ENCODE measurements at places on chromosomes 2 and 18.

- DNase-seq = no peak
Observed at GRCh38 chr2:214628091-214628490, 181.4 kb downstream of the BARD1 start.

DNA sequence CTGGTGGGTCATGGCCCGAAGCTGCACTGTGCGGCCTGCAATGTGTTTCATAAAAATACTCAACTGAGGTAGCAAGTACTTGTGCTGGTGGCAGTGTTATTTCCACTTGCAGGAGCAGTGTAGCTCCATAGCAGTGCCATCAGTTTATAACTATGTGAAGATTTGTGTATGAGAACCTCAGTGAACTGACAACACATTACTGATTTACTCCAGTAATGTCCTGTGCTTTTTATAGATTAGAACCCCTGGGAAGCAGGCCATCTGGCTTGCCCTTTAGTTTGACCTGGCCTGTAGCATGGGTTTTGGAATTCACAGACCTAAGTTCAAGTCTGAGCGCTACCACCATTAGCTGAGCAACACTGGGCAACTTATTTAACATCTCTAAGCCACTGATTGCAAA lies 99.7 kb upstream of the AQP4 start:
- no peak for DNase-seq

- no peak for DNase-seq
Observed at GRCh38 chr2:190838492-190838910, 42.1 kb upstream of the GLS start.

GRCh38 chr18:57915248-57915647 lies 112.1 kb upstream of the ATP8B1 start:
- DNase-seq = no peak

DNA sequence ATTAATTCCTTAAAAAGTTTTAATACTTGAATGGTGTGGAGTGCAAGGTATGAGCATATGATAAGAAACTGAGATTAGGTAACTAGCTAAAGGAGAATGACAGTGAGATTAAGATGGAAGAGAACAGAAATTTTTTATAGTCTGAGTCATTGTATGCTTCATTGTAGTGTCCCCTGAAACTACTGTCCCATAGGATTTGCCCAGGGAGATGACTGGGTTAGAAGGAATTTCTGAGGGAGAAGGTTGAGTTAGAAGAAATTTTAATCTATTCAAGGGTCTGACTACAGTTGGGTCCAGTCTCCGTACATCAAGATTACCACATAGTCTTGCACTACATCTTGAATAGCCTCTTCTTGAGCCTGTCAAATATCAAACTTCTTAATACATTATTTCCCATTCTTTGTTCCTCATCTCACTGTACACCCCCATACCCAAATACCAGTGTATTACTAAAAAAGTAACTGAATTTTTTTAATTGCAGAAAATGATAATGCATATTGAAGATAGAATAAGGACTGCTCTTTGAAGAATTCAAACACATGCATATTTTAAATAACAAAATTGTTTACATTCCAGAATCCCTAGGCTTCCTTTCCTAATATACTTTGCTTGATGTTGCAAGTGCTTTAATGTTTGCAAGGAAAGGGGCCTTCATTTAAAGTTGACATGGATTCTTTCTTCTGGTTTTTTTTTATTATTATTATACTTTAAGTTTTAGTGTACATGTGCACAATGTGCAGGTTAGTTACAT lies 314.3 kb upstream of the COL3A1 start:
- no peak for DNase-seq
